ENCODE measurements at places on chromosomes 16 and 17.

DNA sequence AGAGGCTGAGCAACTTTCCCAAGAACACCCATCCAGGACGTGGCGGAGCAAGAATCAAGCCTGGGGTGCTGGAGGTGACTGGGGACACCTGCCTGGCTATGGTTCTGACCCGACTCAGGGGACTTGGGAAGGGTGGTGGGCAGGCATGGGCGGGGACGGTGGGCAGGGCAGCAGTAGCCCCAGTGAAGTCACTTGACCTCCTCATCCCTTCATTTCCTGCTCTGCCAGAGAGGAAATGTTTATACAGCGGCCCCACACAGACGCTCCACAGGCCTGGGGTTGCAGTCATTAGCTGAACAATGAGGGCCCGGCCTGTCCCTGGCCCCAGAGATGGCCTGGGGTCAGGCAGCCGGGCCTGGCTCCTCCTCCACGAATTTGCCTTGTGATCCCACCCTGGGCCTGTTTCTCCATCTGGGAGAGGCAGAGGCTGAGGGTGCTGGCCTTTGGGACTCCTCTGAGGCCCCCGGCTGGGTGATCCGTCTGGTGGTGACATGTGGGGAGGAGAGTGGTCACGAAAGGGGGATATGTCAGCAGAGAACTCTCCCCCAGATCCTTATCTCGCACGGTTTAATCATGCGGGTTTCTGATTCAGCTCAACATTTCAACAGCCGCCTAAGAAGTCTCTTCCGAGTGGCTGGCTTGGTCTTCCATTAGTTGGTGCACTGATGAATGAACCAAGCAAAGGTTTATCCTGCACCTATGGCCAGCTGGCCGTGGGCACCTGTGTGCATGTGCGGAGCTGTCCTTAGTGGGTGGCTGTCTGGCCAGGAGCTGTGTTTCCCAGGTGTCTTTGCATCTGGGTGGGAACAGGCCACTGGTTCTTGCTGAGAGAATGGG is 175.9 kb downstream of the IRF8 start:
- H3K27ac ChIP-seq, result no peak overlapping the region
- no peaks in the 10 kb centered on the region for H3K4me1 ChIP-seq
- DNase-seq, result no peak
- H3K4me3 ChIP-seq, result no peak overlapping the region
- H3K36me3 ChIP-seq, result no peaks in the 10 kb centered on the region

DNA sequence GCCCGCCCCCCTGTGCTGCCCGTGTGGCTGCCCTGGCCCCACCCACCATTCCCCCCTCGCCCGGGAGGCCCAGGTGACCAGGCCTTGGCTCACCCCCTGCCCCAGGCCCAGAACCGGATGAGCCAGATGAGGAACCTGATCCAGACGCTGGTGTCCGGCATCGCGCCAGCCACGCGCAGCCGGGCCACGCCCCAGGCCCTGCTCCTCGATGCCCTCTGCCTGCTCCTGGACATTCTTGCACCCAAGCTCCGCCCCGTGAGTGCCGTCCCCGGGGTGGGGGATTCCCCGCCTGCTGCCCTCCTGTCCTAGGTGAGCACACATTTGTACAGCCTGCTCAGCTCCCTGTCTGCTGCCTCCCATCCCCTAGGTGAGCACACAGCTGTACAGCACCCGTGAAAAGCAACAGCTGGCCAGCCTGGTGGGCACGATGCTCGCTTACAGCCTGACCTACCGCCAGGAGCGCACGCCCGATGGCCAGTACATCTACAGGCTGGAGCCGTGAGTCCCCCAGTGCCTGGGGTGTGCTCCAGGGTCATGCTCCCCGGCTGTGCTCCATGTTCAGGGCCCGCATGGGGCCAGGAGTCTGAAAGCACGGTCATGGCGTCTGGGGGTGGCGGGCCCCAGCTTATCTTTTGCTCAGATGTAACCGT is 4.8 kb downstream of the GNG13 start:
- H3K27me3 ChIP-seq, result no peaks in the 10 kb centered on the region
- H3K27ac ChIP-seq, result no peak overlapping the region
- DNase-seq, result no peak
- peaks cover 10% of the 10 kb centered on the region for H3K4me1 ChIP-seq
- no peak overlapping the region for H3K4me3 ChIP-seq
- peaks cover 28% of the 10 kb centered on the region for H3K36me3 ChIP-seq

GRCh38 chr17:32152130-32152529 is 9.8 kb downstream of the RHOT1 start:
- H3K27me3 ChIP-seq, result no peaks in the 10 kb centered on the region
- no peak overlapping the region for H3K4me3 ChIP-seq
- H3K36me3 ChIP-seq, result peaks cover 15% of the 10 kb centered on the region
- no peak for DNase-seq
- H3K4me1 ChIP-seq, result peaks cover 4% of the 10 kb centered on the region
- no peak overlapping the region for H3K27ac ChIP-seq

DNA sequence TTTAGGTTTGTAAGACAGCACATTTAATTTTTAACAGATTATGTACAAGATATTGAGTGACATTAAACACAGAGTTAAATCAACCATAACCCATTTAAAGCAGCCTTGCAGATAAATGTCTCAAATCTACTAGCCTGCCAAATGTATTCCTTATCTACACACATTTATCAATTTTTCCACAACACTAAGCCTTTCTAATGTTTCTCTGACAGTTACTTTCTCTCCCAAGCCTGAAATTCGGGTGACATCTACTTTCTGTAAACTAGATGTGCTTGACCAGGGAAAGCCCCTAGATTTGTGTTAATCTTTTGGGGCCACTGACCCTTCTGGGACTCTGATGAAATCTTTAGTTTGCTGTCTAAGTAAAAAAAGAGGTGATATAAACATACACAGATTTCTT is 69.0 kb downstream of the CDH13 start:
- peaks cover 24% of the 10 kb centered on the region for H3K27me3 ChIP-seq
- H3K27ac ChIP-seq, result no peak overlapping the region
- H3K4me1 ChIP-seq, result peaks cover 8% of the 10 kb centered on the region
- H3K4me3 ChIP-seq, result no peak overlapping the region
- no peaks in the 10 kb centered on the region for H3K36me3 ChIP-seq

DNA sequence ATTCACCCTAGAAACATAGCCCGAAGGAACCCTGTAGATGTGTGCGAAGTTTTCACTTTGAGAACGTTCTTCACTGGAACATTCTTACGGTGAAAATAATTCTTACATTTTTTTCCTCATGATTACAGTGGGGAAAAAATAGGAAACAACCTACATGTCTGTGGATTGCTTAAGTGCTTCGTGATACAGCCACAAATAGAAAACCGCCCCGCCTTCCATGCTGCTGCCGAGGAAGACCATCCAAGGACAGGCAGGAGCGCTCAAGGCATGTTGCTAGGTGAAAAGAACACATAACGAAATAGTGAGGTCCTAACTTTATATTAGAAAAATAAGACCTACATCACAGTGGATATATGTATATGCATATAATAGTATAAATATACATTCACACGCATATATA is 78.8 kb downstream of the BMERB1 start:
- H3K4me3 ChIP-seq, result no peak overlapping the region
- no peaks in the 10 kb centered on the region for H3K36me3 ChIP-seq
- peaks cover 2% of the 10 kb centered on the region for H3K27me3 ChIP-seq
- no peak for DNase-seq
- peaks cover 24% of the 10 kb centered on the region for H3K4me1 ChIP-seq
- H3K27ac ChIP-seq, result no peak overlapping the region

- H3K27me3 ChIP-seq, result peaks cover 2% of the 10 kb centered on the region
- no peak overlapping the region for H3K4me3 ChIP-seq
- H3K4me1 ChIP-seq, result no peaks in the 10 kb centered on the region
- H3K36me3 ChIP-seq, result no peaks in the 10 kb centered on the region
- no peak for DNase-seq
These were observed 17.6 kb downstream of the HS3ST3A1 start for GRCh38 chr17:13583996-13584700.

DNA sequence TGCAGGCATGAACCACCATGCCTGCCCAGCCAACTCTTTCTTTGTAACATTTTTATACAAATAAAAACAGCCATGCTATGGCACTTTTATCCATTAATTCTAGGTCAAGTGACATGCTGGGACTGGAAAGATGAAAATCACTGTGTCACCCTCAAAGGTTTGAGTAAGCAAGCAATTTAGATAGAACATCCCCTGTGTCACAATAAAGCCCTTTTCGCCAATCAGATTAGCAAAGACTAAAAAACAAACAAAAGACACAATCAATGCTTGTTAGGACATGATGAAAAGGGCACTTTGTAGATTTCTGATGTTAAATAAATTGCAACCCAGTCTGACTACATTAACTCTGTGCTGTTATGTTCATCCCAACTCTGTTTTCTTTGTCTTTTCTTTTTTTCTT is 26.4 kb downstream of the CHP2 start:
- peaks cover 36% of the 10 kb centered on the region for H3K27me3 ChIP-seq
- H3K4me1 ChIP-seq, result peaks cover 5% of the 10 kb centered on the region
- H3K27ac ChIP-seq, result no peak overlapping the region
- DNase-seq, result no peak
- H3K36me3 ChIP-seq, result no peaks in the 10 kb centered on the region

GRCh38 chr16:81519301-81520150 is 74.9 kb downstream of the CMIP start:
- H3K4me1 ChIP-seq, result peaks cover 75% of the 10 kb centered on the region
- no peaks in the 10 kb centered on the region for H3K27me3 ChIP-seq
- H3K36me3 ChIP-seq, result peaks cover 42% of the 10 kb centered on the region
- DNase-seq, result no peak
- peak overlapping the region; percentile 64 for H3K4me3 ChIP-seq

All from activated CD8-positive, alpha-beta T cell treated with anti-CD3 and anti-CD28 coated beads, Interleukin-2, amount 10 ng/mL, durations not matched to agents 7 days and 5 days (primary cell).